ENCODE measurements at places on chromosomes 11 and 22. TPM values are rescaled to one million over a fixed set of nuclear protein-coding genes. Genes with fewer than 3 reads are reported as not detected.

Gene RFPL2
- total RNA-seq, result not detected

Gene MS4A3
- not detected for total RNA-seq

Gene UPK2
- not detected for total RNA-seq

Gene OR51F2
- total RNA-seq, result not detected

Gene OR5L2
- not detected for total RNA-seq

Gene MS4A1
- not detected for total RNA-seq

Gene YIF1A
- 174 TPM for total RNA-seq

Gene PKNOX2
- 0.10 TPM for total RNA-seq

Gene GTSE1
- 8.8 TPM for total RNA-seq

Gene SPDYC
- not detected for total RNA-seq

Gene MMP13
- not detected for total RNA-seq

Gene LRRC56
- 1.3 TPM for total RNA-seq

Gene CHRM1
- total RNA-seq, result not detected

Gene EXPH5
- total RNA-seq, result under 0.01 TPM

Gene GRIK4
- total RNA-seq, result 0.33 TPM

Gene PHOX2A
- not detected for total RNA-seq

Gene MS4A15
- total RNA-seq, result not detected

Gene KCNC1
- not detected for total RNA-seq

Gene MRGPRX1
- total RNA-seq, result not detected

Gene HPS4
- total RNA-seq, result 32.2 TPM

Gene OR10A2
- not detected for total RNA-seq

Gene MS4A4A
- not detected for total RNA-seq

Gene DEFB131B
- not detected for total RNA-seq

Gene APOL6
- 4.6 TPM for total RNA-seq

Gene HOATZ
- not detected for total RNA-seq
